Body of pancreas (tissue), 4 donors: ENCODE measurements at places on chromosomes 2 and 18.
A peak's percentile ranks its signal among the peaks of the same experiment; 100 is the strongest.

GRCh38 chr2:144358374-144358964 is 161.4 kb downstream of the ZEB2 start:
- no peak for DNase-seq

GRCh38 chr2:162731917-162732804 is 106.4 kb downstream of the KCNH7 start:
- no peak for DNase-seq

- DNase-seq, result no peak
Observed at GRCh38 chr2:65666156-65666725, 233.8 kb upstream of the SPRED2 start.

GRCh38 chr2:173076581-173077345 is 1.1 kb downstream of the MAP3K20 start:
- peak; percentile 40 for DNase-seq

DNA sequence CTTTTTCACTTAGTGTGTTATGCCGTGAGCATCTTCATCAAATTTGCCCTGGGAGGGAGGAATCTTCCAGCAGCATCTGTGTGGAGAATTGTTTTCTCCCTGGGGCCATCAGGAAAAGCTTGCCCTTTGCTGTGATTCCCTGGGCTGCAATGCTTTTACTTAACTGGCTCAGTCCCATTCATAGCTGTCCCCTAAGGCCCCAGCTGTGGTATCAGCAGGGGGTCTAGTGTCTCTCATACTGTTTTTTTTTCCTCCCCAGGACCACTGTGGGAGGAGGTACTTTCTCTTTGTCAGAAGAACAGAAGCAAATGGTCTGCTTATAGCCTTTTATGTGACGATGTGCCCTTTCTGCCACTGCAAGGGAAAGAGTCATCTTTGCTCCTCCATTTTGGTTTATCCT is 176.8 kb upstream of the CELF4 start:
- DNase-seq, result no peak

DNA sequence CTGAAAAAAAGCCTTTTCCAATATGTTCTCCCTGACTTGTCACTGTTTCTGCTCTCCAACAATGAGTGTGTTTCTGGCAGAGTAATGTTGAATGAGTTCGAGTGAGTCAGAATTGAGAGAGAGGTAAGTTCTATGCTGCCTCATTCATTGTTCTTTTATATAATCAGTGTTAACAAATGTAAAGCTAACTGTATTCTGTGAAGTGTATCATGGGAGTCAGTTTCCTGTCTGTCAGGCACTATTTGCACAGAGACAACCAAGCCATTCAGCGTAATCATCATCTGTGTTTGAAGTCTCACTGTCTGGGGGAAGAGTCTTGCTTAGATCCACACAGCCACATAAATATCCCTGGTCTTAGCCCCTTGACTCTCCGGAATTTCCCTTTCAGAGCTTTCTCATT is 22.0 kb upstream of the UPP2 start:
- DNase-seq, result no peak

- no peak for DNase-seq
Observed at GRCh38 chr2:164771897-164772296, 69.7 kb downstream of the COBLL1 start.
